ENCODE measurements at places on chromosomes 16 and 17.

DNA sequence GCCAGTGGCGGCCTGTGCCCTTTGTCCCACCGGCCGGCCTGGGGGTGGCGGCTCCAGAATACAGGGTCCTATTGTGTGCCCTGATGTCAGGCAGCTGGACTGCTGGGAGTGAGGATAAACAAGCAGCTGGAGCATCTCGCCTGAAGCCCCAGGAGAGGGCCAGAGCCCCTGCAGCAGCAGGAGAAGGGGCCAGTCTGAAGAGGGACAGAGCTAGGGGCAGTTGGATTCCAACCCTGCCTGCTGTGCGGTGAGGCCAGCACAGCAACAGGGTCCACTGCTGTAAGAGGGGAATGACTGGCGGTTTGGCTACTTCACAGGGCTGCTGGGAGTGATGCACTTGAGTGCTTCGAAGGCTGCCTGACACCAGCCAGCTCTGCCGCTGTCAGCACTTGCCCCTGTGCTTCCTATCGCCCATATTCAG lies 25.0 kb downstream of the RAB11FIP4 start:
- H3K36me3 ChIP-seq: no peaks in the 10 kb centered on the region
- H3K4me3 ChIP-seq: no peak overlapping the region
- H3K27ac ChIP-seq: no peak overlapping the region

DNA sequence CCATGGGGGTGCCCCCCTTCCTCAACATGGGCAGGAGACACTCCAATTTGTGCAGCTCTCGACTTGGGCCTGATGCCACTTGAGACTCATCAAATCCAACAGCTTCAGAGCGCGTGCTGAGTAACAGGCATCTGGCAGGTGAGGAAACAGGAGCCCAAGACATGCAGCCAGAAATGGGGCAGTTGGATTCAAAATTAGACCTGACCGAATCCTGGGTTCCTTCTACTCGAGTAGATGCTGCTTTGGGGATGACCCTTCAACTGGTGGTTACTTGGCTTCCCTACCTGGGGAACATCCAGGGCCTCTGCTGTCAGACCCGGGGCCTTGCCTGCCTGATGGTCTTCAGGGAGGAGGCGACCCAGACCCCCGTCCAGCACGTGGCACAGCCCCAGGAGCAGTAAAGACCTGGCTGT lies 488 bp upstream of the NTN3 start:
- no peaks in the 10 kb centered on the region for H3K36me3 ChIP-seq
- peak overlapping the region; percentile 94 for H3K27ac ChIP-seq
- H3K4me1 ChIP-seq: peaks cover 81% of the 10 kb centered on the region
- no peaks in the 10 kb centered on the region for H3K27me3 ChIP-seq

DNA sequence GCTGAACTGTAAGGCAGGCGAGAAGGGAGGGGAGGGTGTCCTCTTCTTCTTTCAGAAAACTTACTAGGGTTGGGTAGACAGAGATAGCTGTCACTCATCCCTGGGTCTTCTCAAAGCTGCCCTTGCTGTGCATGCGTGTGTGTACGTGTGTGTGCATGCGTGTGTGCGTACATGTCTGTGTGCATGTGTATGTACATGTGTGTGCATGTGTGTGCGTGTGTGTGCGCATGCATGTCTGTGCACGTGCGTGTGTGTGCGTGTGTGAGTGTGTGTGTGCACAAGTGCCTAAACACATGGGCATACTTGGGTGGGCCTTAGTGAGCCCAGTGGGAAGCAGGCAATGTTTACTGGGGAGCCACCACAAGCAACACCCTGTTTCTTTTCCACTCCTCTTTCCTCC lies 154.8 kb upstream of the TNRC6C start:
- H3K4me3 ChIP-seq: no peak overlapping the region
- DNase-seq: no peak
- no peaks in the 10 kb centered on the region for H3K36me3 ChIP-seq
- H3K27me3 ChIP-seq: no peaks in the 10 kb centered on the region

DNA sequence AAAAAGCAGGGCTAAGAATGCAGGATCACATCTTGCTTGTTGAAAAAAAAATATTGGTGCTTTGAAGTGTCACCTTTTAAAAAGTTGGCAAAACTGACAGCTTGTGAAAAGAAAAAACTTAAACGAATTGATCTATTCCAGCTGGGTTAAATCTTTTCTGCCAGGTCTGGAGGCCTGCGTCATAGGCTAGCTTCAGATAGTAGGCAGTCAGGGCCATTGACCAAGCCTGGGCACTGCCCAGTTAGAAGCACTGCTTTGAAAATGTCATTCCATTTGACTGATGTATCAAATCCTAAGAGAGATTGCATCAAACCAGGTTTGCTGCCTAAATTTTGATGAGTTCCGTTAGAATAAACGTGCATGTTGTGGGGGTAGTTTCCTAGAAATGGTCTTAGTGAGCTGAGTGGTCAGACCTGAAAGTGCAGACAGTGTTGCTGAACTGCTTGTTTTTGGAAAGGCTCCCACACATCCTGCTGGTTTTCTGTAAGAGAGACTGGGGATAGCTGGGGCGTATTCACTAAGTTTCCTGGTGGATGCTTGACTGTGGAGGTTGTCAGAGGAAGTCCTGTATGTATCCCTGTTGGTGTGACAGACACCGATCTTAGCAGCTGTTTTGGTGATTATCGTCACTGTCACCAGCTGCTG lies 38.8 kb downstream of the NUP88 start:
- H3K27ac ChIP-seq: no peak overlapping the region
- no peaks in the 10 kb centered on the region for H3K4me1 ChIP-seq
- H3K36me3 ChIP-seq: peaks cover 69% of the 10 kb centered on the region
- no peak overlapping the region for H3K4me3 ChIP-seq

DNA sequence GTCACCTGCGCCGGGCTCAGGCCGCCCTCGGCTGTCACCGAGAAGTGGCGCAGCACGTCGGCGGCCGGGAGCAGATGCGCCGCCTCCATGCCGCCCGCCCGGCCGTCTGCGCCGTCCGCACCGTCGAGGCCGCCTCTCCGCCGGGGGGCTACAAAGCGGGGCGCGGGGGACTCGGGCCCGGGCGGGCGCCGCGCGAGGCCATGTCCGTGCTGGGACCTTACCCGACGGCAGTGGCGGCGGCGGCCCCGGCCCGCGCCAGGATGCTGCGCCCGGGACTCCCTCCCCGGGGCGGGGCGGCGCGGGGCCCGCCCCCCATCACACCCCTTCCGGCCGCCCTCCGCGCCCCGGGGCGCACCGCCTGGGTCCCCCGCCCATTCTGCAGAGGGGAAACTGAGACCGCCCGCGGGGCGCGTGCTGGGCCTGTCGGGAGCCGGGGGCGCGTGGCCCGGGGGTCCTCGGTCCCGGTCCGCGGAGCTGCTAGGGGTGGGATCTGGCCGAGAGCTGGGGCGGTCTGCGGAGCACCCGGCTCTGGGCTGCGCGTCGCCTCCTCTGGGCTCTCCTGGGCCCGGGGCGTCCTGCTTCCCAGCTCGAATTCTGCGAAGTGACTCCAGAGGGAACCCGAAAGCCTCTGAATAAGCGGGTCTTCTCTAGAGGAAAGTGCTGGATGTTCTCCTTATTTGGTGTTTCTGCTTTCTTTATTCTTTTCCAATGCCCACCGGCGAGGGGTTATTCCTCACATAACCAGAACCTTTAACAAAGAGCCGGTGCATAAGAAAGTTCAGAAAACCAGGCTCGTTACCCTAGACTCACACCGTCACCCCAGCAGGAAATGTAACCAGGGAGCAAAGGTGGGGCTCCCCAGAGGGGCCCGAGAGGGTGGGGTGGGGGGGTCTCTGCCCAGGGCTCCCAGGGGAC lies at the start of gene ATP2A3:
Gene ATP2A3 (minus strand): TSS at position 235 of the 915 bp plus-strand sequence. CDS start 146 bp downstream, at position 89.
- peaks cover 23% of the 10 kb centered on the region for H3K36me3 ChIP-seq
- H3K4me1 ChIP-seq: peaks cover 85% of the 10 kb centered on the region
- H3K4me3 ChIP-seq: peak within 1 kb of the TSS; percentile 91
- H3K27ac ChIP-seq: peak within 1 kb of the TSS; percentile 99

DNA sequence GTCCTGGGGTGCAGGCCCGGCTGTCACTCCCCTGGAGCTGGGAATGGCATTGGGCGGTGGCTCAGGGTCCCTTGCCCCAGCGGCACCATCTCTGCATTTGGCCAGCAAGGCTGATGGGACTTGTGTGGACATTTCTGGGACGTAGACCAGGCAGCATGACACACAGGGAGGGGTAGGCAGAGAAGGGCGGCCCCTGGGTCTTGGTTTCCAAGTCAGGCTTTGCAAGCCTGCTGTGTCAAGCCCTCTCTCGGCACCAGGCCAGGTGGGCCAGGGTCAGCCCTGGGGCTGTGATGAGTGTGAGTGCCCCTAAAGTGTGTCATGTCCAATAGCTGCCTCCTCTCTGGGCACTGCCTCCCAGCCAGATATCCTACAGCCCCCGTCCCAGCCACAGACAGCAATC lies 335.2 kb downstream of the SEC14L1 start:
- no peak for DNase-seq
- no peaks in the 10 kb centered on the region for H3K36me3 ChIP-seq
- H3K4me1 ChIP-seq: peaks cover 57% of the 10 kb centered on the region
- no peaks in the 10 kb centered on the region for H3K27me3 ChIP-seq
- H3K27ac ChIP-seq: 0 out of 2 replicates have a peak overlapping the region, but pooled peaks have one; percentile 29

- no peak overlapping the region for H3K27ac ChIP-seq
- no peaks in the 10 kb centered on the region for H3K27me3 ChIP-seq
- H3K4me1 ChIP-seq: no peaks in the 10 kb centered on the region
- H3K4me3 ChIP-seq: no peak overlapping the region
- H3K36me3 ChIP-seq: no peaks in the 10 kb centered on the region
Observed at GRCh38 chr17:56761387-56761786, 72.3 kb downstream of the C17orf67 start.

DNA sequence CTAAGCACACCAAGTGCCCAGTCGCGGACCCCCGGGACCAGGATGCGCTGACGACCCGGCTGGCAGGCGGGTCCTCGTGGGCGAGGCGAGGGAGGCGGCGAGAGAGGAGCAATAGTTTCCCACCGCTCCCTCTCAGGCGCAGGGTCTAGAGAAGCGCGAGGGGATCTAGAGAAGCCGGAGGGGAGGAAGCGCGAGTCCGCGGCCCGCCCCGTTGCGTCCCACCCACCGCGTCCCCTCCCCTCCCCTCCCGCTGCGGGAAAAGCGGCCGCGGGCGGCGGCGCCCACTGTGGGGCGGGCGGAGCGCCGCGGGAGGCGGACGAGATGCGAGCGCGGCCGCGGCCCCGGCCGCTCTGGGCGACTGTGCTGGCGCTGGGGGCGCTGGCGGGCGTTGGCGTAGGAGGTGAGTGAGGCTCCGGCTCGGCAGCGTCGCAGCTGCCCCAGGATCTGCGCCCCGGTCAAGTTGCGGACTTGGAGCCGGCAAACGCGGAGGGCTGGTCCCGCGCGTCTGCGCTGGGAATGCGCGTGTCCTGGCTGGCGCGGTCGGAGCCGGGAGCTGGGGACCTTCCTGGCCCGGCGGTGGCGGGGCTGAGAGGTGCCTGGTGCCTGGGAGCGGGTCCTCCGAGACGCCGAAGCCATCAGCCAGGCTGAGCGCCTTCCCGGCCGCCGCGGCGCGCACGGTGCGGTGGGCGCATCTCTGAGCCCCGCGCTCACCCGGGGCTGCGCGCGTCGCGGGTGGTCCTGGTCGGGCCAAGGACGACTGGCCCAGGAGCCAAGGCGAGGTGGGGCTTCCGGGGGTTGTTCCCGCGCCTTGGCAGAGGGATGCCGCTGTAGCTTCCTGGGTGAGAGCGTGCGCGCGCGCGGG lies at the start of gene ITGB3:
Gene ITGB3 (plus strand): TSS at position 287 of the 862 bp plus-strand sequence. CDS start 35 bp downstream, at position 322.
- peaks cover 52% of the 10 kb centered on the region for H3K4me1 ChIP-seq
- peak; percentile 92 for DNase-seq
- peak within 1 kb of the TSS; percentile 12 for H3K27ac ChIP-seq
- no peaks in the 10 kb centered on the region for H3K27me3 ChIP-seq

GRCh38 chr16:25038239-25038954 lies 23.2 kb upstream of the ARHGAP17 start:
- H3K27ac ChIP-seq: peak overlapping the region; percentile 22
- H3K4me1 ChIP-seq: peaks cover 46% of the 10 kb centered on the region
- no peaks in the 10 kb centered on the region for H3K36me3 ChIP-seq
- no peak overlapping the region for H3K4me3 ChIP-seq
- no peak for DNase-seq

- H3K4me3 ChIP-seq: no peak overlapping the region
- H3K27ac ChIP-seq: no peak overlapping the region
- H3K4me1 ChIP-seq: peaks cover 9% of the 10 kb centered on the region
- no peaks in the 10 kb centered on the region for H3K27me3 ChIP-seq
Observed at GRCh38 chr17:69900829-69901228, 174.2 kb upstream of the KCNJ16 start.

DNA sequence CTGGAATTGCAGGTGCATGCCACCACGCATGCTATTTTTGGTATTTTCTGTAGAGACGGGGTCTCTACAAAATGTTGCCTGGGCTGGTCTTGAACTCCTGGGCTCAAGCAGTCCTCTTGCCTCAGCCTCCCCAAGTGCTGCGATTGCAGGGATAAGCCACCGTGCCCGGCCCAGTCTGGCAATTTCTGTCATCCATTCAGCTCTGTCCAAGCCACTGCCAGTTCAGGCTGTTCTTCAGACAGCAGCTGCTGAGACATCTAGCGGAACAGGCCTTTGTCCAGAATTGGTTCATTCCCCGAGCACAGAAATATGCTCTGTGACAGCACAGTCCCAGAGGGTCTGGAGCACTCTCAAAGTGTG lies 5.4 kb downstream of the SLC47A1 start:
- H3K36me3 ChIP-seq: no peaks in the 10 kb centered on the region
- H3K27me3 ChIP-seq: no peaks in the 10 kb centered on the region
- no peak for DNase-seq
- no peak overlapping the region for H3K27ac ChIP-seq
- no peak overlapping the region for H3K4me3 ChIP-seq
- H3K4me1 ChIP-seq: peaks cover 20% of the 10 kb centered on the region

DNA sequence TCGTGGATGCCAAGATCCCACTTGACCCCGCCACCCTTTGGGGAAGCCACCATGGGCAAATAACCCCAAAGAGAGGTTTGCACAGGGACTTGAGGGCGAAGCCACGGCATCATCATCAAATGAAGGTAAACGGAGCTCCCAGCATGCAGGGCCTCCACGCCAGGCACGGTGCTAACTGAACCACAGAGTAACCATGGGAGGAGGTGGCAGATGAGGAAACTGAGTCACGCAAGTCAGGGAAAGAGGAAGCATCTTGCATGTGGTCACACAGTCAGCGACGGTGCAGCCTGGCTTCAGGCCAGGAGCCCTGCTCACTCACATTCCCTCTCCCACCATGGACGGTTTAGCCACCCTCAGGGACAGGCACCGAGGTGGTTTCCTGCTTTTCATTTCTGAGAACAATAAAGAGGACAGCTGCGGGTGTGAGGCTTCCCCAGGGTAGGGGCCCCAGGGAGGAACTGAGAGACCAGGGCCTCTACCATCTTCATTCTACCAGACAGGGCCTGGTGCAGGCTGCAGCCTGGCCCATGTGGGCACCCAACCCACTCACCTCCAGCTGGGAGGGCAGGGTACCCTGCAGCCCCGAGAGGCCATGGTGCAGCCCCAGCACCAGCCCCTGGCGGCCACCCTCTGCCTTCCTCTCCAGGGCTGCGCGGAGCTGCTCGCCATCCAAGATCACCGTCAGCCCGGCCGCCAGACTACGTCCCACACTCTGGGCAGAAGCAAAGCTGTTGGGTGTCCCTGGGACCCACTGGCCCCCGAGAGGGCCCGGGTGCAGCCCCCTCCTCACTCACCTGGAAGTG lies 78.3 kb downstream of the RMI2 start:
- no peak for DNase-seq
- no peak overlapping the region for H3K27ac ChIP-seq
- H3K4me1 ChIP-seq: peaks cover 13% of the 10 kb centered on the region
- no peaks in the 10 kb centered on the region for H3K36me3 ChIP-seq
- no peaks in the 10 kb centered on the region for H3K27me3 ChIP-seq

Measured in Karpas-422 (cell line).